ENCODE measurements at places on chromosomes 5 and 9. TPM values are rescaled to one million over a fixed set of nuclear protein-coding genes. Genes with fewer than 3 reads are reported as not detected.

Gene SURF1
- total RNA-seq = 49.3 TPM

Gene SCAMP1
- 25.4 TPM for total RNA-seq

Gene F2RL1
- 262 TPM for total RNA-seq

Gene IL33
- total RNA-seq = 0.27 TPM

Gene PCYOX1L
- 2.8 TPM for total RNA-seq

Gene SHLD3
- total RNA-seq = 2.3 TPM

Gene LCN2
- 3.7 TPM for total RNA-seq

Gene GRM6
- total RNA-seq = not detected

Gene SLC45A2
- not detected for total RNA-seq

Gene PCDHAC1
- total RNA-seq = 1.8 TPM

Gene DNAI1
- total RNA-seq = 0.13 TPM

Gene RABGAP1
- 13.4 TPM for total RNA-seq

Gene LIFR
- 8.3 TPM for total RNA-seq

Gene ADAMTS6
- total RNA-seq = 0.10 TPM

Gene SEMA5A
- not detected for total RNA-seq

Gene ECSCR
- total RNA-seq = not detected

Gene ZNF608
- total RNA-seq = 0.77 TPM

Gene PDCD1LG2
- 0.30 TPM for total RNA-seq

Gene SPATA31C1
- not detected for total RNA-seq

Gene C7
- total RNA-seq = not detected

Gene FAT2
- total RNA-seq = 0.01 TPM

Gene OR13D1
- total RNA-seq = not detected

Gene LURAP1L
- 28.7 TPM for total RNA-seq

Gene PDE6A
- total RNA-seq = 0.24 TPM

Gene CDX1
- total RNA-seq = not detected

Gene CCL28
- total RNA-seq = 0.03 TPM

Gene ROR2
- 1.3 TPM for total RNA-seq

Gene CNTFR
- total RNA-seq = 0.17 TPM

Gene UBE2R2
- total RNA-seq = 42.8 TPM

Gene TSLP
- total RNA-seq = not detected

Gene GRIA1
- total RNA-seq = not detected

Gene PRKACG
- total RNA-seq = not detected

Gene OSMR
- total RNA-seq = 47.0 TPM

Gene SPAG8
- total RNA-seq = 0.35 TPM

Gene QRFP
- not detected for total RNA-seq

Data from A549 treated with Hydrocortisone at 1 μM for 4 hours (cell line).